ENCODE measurements at places on chromosomes 7 and 10.
A peak's percentile ranks its signal among the peaks of the same experiment; 100 is the strongest.

DNA sequence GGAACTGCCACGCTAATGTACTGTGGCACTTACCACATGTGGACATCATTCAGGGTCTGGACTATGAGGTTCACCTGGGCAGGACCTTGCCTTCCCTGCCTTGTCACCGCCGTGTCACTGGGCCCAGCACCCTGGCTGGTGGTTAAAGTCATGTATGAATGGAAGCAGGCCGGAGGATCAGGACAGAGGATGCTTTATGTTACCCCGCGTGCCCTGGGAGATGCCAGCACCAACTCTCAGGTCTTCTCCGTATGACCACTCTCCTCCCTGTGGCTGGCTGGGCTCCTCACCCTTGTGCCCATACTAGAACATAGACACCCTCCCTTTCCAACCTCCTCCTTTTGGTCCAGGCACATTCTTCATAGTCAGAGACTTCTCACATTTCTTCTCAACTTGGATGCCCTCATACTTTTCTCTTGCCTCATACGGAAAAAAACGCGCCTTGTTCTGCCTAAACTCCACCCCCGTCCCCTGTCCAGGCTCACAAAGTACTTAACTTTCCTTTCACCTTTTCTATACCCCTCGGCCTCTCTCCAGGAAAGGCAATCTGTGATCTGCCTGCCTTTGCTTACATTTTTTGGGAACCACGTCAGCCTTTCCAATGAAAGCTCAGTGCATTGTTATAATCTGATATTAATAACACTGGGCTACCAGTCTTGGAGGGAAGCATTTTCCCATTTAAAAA, 240.0 kb downstream of the TEX36 start:
- DNase-seq, result no peak

DNA sequence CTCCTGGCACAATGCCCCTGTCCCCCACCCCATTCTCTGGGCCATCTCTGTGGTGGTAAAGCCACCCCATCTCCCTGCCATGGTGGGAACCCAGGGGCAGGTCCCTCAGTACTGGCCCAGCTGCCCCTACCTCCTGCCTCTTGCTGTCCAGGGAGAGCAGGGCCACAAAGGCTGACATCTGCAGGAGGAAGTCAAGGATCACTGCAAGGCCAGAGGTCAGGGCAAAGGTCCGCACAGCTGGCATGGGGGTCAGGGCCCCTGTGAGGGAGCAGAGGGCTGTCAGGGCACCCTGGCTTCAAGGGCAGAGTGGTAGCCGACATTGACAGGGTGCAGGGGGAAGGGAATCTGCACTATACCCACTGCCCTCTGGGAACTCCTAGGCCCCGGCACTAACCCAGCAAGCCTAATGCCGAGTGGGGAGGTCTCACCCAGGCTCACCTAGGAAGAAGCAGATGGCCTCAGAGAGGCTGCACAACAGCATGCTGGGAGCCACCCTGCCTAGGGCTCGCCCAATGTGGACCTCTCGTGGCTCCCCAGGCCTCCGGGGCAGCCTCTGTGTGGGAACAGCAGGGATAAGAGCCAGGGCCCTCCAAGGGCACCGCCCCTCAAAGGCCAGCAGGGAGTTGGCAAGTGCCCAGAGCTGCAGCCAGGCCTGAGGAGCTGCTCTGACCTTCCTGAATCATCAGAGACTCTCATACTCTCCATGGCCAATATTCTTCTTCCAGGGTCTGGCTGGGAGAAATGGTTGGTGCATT, 7.7 kb downstream of the NPC1L1 start:
- DNase-seq, result no peak

GRCh38 chr10:60524541-60524940, 134.9 kb upstream of the ANK3 start:
- peak; percentile 5 for DNase-seq

- DNase-seq, result no peak
Measured at GRCh38 chr7:91263384-91264045, 718 bp upstream of the FZD1 start.

DNA sequence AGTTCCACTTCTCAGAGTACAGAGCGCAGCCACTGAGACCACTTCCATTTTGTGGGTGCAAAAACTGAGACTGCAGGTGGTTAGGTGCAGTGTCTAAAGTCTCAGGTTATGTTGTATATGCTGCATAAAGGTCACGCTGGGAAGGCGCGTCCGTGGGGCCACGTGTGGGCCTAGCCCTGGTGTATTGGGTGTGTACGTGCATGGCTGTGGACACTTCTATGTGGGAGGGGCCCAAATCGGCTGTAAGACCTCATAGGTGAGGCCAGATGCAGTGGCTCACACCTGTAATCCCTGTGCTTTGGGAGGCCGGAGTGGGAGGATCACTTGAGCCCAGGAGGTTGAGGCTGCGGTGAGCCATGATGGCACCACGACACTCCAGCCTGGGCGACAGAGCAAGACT, 37.7 kb downstream of the GRID2IP start:
- no peak for DNase-seq

DNA sequence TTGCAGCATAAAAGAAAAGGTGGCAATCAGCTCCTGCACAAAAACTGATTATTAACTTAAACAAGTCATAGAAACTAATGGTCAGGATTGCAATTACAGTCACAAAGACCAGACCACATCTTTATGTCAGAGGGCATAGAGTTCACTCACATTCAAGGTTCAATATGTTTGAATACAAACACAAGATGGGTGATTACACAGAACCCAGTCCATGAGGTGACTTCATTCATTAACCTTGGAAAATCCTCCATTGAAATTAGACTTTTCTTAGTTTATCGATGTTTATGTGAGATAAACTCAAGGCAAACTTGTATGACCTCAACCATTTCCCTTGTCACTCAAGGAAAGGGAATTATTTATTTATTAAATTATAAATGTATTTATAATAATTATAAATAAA, 388.6 kb upstream of the LRRTM3 start:
- no peak for DNase-seq

- DNase-seq, result no peak
Measured at GRCh38 chr7:155213955-155214740, 83.5 kb upstream of the INSIG1 start.

Data from activated gamma-delta T cell treated with anti-CD3 and anti-CD28 coated beads, Interleukin-2, amount 50 U/mL, for 16 hours (primary cell).